ENCODE measurements at places on chromosomes 7 and 10.

GRCh38 chr10:127577376-127578258, 28.5 kb downstream of the NPS start:
- no peak for DNase-seq

GRCh38 chr7:151317936-151318335, 23.7 kb upstream of the NUB1 start:
- DNase-seq = no peak

DNA sequence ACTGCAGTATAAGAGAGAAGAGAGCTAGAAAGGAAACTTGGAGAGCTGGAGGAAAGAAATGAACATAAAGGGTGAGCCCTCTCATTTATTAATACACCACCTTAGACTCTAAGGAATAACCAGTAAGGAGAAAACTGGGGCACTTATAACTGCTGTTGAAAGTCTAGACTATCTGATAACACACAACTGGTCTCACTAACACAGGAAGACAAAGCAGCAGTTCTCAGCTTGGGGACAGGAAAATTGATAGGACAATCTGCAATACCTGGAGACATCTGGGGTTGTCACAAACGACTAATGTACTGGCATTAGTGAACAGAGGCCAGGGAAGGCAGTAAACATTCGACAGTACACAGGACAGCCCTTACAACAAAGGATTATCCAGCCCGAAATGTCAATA, 6.8 kb downstream of the ELMO1 start:
- DNase-seq = no peak

DNA sequence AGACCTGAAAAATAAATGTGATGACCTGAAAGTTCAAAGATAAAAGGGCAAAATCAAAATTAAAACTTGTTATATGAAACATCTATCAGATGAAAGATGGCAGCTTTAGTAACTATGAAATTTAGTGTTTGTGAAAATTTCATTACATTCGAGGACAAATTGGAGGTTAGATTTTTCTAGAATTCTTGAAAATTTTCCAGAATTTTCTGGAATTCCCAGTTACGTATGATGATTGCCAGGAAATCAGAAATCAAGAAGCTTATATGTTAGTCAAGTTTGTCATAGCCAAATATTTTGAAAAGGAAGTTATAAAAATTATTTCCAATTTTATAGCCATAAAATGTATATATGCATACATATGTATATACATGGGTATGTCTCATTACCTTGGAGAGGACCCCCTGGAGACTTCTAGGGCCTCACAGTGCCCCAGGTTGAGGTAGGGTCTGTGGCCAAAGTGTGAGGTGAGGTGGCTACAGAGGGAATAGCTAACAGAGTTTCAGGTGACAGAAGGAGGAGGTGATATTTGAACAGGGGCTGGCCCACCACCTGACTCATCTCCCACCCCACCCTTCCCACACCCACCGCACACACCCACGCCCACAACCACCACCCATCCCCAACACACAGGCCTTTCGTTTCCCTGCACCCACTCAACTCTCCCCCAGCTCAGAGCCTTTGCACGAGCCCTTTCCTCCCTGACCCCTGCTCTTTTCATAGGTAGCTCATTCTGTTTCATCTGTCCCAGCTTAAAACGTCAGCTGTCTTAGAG, 21.5 kb downstream of the C10orf105 start:
- DNase-seq = peak; percentile 53

DNA sequence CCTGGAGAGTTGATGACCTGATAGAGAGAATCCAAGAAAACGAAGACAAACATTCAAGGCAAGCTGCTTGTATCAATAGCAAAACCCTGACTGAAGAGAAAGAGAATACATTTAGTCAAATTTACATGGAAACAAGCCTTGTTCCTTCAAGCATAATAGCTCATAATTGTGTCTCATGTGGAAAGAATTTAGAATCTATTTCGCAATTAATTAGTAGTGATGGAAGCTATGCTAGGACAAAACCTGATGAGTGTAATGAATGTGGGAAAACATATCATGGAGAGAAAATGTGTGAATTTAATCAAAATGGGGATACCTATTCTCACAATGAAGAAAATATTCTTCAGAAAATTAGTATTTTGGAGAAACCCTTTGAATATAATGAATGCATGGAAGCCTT, 18.0 kb downstream of the RBAK start:
- no peak for DNase-seq

- no peak for DNase-seq
Measured at GRCh38 chr7:99189222-99189621, 18.7 kb downstream of the KPNA7 start.

DNA sequence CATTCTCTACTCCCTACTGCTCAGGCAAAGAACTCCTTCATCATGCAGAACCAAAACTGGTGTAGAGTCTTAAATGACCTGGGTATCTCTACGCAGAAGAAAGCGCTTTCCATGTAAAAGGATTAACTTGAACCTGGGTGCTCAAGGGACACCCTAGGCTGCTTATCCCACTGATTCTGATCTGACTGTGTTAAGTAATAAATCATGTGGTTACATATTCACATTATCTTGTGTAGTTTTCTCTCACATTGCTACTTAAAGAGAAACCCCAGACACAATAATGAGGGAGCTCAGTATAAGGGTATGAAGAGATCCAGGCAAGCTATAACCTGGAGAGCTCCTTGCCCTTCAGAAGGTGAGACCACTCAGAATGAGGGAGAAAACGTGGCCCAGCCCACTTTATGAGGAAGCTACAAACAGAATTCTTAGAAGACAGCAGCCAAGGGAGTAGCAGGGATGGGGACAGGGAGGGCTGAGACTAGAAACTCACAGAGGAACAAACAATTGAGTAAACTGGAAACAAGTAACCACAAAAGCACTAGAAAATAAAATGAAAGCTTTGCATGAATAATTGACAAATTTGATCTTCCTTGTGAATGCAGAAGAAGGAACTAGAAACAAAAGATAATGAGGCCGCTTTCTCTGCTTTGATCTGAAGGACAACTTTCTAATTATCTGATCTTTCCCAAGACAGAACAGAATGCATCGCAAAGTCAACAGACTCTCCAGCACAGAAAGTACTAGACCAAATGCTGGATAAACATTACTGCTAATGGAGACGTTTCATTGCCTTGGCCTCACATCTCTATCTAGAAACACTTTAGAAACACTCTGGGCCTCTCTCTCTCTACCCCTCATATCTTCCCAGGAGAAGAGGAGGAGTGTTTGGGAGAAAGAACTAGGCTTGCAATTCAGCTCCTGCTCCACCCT, 76.1 kb downstream of the LRRC17 start:
- no peak for DNase-seq

GRCh38 chr10:23069019-23069815, 26.2 kb upstream of the MSRB2 start:
- peak; percentile 56 for DNase-seq

- no peak for DNase-seq
Measured at GRCh38 chr10:84822931-84823630, 494.7 kb downstream of the CCSER2 start.

- DNase-seq = no peak
Measured at GRCh38 chr10:108787932-108788331, 1135.4 kb downstream of the XPNPEP1 start.

DNA sequence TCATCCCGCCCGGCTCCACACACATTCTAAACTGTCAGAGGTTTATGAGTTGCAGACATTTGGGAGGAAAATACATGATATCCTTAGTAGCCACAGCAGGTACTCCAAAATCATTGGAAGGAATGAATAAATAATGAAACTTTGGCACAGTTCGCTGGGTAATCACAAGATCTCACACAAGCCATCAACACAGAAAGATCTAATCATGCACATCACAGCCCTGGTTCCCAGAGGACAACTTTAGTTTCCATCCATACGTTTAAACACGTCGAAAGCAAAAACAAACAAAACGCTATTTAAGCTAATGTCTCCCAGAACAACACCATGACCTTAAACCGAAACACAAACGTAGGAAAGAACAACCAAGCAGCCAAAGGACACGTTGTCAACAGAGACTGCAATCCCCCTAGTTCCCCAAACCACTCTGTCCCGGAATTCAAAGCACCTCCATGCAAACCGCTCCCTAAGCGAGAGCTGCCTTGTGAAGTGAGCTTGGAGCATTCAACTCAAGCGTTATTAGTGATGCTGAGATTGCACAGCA, 12.3 kb downstream of the SVIL start:
- DNase-seq = no peak

GRCh38 chr7:74271742-74272141, 17.5 kb upstream of the CLIP2 start:
- no peak for DNase-seq

- no peak for DNase-seq
Measured at GRCh38 chr7:94012746-94013145, 8.6 kb upstream of the BET1 start.

DNA sequence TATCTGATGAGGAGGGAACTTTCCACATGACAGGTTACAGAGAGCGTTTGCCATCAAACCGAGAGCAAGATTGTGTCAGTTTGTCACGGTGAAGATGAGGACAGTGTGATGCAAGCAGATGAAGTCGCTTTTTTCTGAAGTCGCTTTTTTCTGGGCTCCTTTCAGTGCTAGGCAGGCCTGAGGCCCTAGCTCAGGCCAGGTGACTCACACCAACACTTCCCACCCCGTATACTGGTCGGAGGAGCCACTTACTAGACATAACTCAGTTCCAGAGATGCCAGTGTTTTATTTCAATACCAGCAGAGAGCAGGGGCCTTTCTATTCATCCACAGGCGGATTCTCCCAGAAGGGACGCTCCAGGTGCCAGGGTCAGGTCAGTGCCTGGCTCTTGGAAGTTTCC, 58.9 kb downstream of the SFMBT2 start:
- DNase-seq = no peak

GRCh38 chr7:137936509-137937201, 65.2 kb downstream of the CREB3L2 start:
- no peak for DNase-seq
